ENCODE measurements at places on chromosomes 11 and 22.

DNA sequence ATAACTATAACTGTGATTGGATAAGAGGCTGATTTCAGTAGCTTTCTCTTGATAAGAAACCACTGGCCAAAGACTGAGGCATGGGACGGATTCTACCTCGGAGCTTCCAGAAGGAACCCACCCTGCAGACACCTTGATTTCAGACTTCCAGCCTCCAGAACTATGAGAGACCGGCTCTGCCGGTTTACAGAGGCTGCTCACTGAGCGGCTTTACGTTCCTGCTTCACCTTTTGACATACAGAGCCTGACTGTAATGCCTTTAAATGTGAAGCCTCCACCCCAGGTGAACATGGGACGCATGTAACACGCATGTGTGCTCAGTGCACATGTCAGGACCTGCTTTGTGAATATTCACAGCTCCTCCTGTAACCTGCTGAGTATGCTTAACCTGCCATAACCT lies 361.5 kb downstream of the CTTN start:
- no peak for DNase-seq

DNA sequence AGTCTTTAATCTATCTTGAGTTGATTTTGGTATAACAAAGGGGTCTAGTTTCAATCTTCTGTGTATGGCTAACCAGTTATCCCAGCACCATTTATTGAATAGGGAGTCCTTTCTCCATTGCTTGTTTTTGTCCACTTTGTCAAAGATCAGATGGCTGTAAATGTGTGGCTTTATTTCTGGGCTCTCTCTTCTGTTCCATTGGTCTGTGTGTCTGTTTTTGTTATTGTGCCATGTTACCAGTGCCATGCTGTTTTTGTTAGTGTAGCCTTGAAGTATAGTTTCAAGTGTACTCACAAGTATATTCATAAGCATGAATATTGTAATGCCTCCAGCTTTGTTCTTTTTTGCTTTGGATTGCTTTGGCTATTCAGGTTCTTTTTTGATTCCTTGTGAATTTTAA lies 159.6 kb downstream of the TBC1D22A start:
- no peak for DNase-seq

DNA sequence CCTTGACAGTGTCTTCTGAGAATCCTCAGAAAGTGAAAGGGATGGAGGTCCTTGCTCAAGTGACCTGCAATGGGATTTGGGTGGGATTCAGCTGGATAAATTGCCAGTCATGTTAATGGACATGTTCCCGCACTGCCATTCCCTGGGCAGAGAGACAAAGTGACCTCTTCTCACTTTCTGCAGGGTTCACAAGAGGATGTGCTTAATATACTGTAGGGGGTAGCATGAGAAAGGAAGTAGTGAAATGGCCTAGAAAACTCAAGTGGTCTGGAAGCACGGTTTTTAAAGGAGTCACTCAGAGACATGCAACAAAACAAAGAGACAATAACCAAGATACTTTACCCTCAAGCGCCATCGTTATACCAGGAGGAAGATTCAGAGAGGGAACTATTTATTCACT lies 70.2 kb downstream of the NELL1 start:
- peak; percentile 21 for DNase-seq

- DNase-seq = peak; percentile 35
Observed at GRCh38 chr11:45771193-45771565, 33.8 kb upstream of the SLC35C1 start.

DNA sequence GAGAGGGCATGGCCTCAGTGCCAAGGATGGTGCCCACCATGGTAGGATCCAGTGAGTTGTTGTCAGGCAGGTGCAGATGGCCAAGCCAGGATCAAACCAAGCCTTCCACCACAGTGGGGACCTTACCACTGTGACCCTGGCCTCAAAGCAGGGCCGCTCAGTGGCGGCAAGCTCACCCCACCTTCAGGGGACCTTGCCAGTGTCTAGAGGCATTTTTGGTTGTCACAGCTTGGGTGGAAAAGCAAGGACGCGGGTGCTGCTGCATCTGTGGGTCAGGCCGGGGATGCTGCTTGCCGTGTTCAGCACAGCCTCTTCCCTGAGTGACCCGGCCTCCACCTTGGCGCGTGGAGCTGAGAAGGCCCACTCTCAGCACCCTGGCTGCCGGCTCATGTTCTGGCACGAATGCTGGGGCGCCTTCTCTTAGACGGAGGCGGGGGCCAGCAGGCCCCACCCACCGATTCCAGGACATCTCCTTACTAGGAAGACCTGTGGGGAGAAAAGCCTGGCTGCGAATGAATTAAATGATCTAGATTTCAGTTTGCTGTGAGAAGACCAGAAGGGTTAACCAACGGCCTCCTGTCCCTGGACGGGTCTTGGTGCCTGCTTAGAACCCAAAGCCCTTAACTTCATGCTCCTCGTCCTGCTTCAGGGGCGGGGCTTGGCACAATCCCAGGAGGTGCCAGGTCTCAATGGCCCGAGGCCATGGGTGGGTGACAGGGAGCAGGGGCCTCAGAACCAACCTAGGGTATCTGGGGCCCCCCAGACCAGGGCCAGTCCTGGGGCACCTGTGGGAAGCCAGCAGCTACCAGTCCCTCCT lies 18.9 kb downstream of the TRMU start:
- no peak for DNase-seq

- no peak for DNase-seq
Observed at GRCh38 chr11:128919216-128919615, 23.5 kb downstream of the TP53AIP1 start.

DNA sequence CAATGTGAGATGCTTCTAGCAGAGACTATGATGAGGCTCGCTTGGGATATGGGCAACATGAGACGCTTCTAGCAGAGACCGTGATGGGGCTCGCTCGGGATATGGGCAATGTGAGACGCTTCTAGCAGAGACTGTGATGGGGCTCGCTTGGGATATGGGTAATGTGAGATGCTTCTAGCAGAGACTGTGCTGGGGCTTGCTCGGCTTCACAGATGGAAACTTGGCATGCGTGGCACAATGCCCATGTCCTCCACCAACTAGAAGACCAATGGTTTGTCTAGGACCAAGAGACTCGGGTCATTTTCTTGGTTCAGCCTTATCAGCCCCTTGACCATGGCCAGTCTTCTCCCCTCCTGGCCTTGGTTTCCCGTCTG lies 7.1 kb downstream of the MYEOV start:
- DNase-seq = no peak

DNA sequence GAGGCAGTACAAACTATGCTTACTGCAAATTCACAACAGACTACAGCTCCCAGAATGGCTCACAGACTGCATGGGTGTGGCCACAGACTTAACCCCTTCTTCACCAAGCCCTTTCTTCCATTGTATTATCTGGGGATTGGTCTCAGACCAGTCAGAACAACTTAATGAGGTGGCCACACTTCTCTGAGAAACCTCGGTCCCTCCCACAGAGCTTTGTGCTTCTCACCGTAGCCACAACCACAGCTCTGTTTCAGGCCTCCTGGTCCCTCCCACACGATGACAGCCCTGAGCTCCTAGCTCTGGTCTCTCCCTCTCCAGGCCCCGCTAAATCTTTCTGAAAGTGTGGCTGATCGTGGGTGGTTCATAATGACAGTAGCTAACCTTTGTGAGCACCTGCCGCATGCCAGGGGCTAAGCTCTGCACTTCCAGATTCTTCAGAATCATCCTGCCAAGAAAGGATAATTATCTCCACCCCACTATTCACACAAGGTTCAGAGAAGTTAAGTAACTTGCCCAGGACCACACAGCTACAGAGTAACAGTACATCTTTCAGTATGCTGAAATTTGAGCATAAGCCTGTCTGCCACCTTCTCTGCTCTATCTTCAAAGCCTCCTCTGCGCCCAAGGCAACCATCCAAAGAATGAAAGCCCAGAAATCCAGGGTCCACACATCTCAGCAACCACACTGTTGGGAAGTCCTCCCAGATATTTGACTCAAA lies 5.4 kb downstream of the PDE2A start:
- no peak for DNase-seq

- no peak for DNase-seq
Observed at GRCh38 chr11:65811764-65812475, 21.8 kb upstream of the SNX32 start.

DNA sequence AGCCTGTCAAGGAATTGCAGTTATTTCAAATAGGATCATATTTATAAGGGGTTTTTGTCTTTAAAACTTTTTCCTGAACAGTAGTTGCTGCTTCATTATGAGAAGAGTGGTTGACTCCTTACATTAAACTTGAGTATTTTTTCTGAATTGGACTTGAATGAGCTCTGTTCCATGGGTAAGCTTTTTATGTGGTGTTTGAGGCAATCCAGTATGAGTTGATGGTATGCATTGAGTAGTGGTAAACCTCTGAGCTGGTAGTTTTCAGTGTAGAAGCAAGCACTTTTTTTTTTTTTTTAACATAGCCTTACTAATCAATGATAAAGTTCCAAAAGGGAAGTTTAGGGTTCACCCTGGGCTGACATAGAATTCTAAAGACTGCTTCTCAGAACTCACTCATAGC lies 3.4 kb downstream of the KMT2A start:
- no peak for DNase-seq

GRCh38 chr11:13316528-13316961 lies 39.0 kb downstream of the BMAL1 start:
- no peak for DNase-seq

GRCh38 chr11:6413791-6414201 lies 5.1 kb downstream of the APBB1 start:
- DNase-seq = no peak

DNA sequence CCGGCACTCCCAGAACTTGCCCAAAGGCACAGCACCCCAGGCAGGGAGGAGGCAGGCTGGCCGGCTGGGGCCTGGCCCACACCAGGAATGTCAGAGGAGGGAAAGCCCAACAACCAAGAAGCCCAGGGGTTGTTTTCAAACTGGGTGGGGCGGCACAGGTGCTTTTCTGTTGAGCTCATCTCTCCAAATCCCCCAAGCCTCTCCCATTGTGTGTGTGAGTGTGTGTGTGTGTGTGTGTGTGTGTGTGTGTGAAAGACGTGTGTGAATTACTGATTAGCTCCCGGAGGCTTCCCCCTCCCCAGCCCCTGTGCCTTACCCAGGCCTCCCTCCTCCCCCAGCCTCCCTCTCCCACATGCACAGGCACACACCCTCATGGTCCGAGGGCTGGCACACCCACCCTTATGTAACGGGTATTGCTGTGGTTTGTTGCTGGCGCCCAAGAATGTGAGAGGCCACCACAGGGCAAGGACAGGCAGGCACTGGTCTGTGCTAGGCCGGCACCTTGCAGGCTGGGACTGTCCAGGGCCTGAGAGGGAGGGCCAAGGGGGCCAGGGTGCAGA lies 15.9 kb downstream of the TRIM29 start:
- DNase-seq = no peak

DNA sequence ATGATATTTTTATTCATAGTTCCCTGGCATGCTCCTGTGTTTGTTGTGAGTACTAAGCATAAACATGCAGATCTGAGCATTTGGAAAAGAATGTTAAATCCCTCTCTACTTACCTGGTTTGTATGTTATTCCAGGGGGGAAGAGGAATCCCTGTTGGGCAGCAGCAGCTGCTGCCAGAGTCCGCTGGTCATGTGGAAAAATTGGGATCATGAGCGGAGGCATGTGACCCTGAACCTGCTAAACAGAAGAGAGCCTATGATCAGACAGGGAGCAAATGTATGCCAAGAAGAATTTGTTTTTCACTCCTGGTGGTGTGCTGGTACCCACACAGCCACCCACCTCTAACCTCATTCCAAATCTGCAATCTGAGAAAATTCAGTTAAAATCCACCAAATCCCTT lies 244.7 kb downstream of the SOX6 start:
- DNase-seq = no peak

GRCh38 chr11:25615841-25616240 lies 716.1 kb upstream of the ANO3 start:
- no peak for DNase-seq

- DNase-seq = no peak
Observed at GRCh38 chr11:41497974-41498373, 38.5 kb upstream of the LRRC4C start.

DNA sequence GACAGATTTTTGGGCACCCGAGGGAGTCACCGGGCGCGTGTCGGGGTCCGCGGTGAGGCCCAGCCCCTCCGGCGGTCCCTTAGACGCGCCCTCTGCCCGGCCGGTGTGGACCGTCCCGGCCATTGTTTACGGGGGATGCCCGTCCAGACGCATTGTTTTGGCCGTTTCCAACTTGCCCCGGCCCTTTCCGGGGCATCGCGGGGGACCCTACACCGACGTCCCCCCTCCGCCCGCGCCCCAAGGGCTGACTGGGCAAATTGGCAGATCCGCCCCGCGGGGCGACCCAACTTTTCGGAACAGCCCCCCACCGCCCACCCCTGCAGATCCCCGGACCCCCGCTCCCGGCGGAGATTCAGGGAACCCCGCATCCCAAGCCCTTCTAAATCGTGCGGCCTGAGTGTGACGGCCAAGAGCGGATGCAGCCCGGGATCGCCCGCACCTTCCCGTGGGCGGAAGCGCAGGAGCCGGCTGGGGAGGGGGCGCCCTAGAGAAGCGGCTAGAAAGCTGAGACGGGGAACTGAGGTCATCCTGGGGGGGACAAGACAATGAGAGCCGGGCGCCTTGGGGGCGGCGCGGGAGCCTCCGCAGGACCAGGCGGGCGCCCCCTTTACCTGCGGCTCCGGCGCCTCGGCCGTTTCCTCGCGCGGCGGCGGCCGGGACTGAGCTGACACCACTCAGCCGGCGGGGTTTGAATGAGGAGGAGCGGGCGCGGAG lies 17.1 kb upstream of the CCT8L2 start:
- DNase-seq = no peak

- DNase-seq = no peak
Observed at GRCh38 chr22:32205974-32206773, 1.3 kb upstream of the RFPL2 start.

DNA sequence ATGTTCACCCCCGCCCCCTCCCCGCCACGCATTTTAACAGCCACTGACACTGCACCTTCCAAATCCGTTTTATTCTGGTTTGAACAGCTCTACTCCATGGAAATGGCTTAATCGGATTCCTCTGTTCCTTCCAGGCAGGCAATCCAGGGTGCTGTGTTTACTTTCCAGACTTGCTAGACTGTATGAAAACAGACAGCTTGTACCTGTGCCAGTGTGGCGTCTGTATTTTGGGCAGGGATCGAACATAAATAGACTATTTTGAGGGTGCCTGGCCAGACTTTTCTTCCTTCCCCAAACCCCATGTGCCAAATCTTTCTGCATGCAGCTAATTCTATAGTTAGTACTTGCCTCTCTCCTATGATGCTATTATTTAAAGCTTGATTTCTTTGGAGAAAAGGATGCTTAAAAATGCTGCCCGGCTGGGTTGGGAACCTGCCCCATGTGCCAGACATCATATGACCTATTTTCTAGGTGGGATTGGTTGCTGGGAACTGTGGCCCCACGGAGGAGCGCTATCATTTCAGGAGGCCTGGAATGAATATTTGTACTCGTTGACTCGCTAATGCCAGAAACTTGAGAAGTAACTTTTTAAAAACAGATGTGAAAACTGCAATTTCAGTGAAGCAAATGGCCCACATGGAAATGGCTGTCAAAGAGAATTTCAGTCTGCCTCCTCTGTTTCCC lies 814.8 kb downstream of the BRD1 start:
- no peak for DNase-seq

GRCh38 chr11:35436581-35437250 lies 17.4 kb upstream of the SLC1A2 start:
- no peak for DNase-seq

All from NCI-H1092 (cell line).